ENCODE measurements at places on chromosomes 3 and 15.

GRCh38 chr3:69562020-69562419, 176.1 kb upstream of the FRMD4B start:
- DNase-seq, result no peak

- no peak for DNase-seq
These were observed 992.2 kb downstream of the DIPK2A start for GRCh38 chr3:144963810-144964209.

GRCh38 chr3:72510247-72510646, 338.0 kb downstream of the SHQ1 start:
- DNase-seq, result no peak

GRCh38 chr3:14846226-14846880, 27.6 kb downstream of the FGD5 start:
- no peak for DNase-seq

DNA sequence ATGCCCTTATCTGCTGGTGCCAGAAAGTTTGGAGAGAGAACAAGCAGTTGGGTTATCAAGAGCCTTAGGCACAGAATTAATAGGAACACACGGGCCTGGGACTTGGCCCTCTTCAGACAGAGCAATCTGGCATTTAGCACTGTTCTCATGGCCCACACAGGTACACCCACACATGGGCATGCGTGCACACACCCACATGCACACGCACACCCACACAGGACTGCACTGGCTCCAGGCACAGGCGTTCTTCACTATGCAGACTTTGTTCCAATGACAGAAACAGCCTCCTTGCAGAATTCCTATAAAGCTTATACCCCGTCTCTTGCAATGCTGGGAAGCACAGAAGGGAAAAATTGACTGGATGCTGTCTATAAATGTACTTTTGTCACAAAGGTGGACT, 36.3 kb downstream of the TMEM44 start:
- DNase-seq, result no peak

GRCh38 chr15:67033571-67034044, 31.8 kb upstream of the SMAD3 start:
- DNase-seq, result no peak

GRCh38 chr15:88476635-88477060, 9.1 kb downstream of the MRPS11 start:
- DNase-seq, result no peak

DNA sequence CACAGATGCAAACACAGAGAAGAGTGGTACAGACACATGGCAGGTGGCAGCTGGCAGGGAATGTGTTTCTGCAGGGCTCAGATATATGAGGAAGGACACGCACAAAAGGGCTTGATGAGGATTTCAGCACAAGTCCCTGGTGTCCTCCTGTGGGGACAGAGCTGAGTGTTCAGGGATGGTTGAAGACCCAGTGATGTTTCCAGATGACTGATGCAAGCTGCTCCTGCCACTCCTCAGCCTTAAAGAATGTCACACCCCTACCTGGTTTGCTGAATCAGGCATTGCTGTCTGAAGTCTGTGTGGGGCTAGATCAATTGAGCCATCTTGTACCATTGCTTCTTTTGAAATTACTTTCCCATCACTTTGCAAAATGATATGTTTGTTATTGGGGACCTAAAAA, 40.2 kb downstream of the TNFAIP8L3 start:
- DNase-seq, result no peak

GRCh38 chr15:66789029-66790025, 87.3 kb downstream of the SMAD6 start:
- DNase-seq, result peak; percentile 61

DNA sequence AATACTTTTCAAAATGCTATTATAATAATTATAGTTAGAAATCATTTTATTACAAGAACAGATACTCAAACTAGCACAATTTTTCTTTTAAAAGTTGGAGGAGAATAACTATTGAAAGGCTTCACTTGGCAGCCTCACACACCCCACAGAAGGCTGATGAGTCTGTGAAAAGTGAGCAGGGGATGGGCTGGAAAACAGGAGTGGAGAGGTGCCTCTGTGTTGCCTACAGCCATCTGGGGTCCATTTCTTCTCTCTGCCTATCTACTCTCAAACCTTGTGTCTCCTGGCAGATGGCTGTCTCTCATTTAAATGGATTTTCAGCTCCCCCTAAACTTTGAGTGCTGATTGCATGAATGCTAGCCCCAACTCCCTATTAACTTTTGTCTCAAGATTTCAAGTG, 230.8 kb downstream of the CLSTN2 start:
- no peak for DNase-seq

- peak; percentile 18 for DNase-seq
These were observed 206.9 kb upstream of the BHLHE40 start for GRCh38 chr3:4772171-4772804.

- no peak for DNase-seq
These were observed 724.4 kb upstream of the ARRDC4 start for GRCh38 chr15:97236140-97236539.

- no peak for DNase-seq
These were observed 318.1 kb downstream of the THSD4 start for GRCh38 chr15:71433402-71433801.

DNA sequence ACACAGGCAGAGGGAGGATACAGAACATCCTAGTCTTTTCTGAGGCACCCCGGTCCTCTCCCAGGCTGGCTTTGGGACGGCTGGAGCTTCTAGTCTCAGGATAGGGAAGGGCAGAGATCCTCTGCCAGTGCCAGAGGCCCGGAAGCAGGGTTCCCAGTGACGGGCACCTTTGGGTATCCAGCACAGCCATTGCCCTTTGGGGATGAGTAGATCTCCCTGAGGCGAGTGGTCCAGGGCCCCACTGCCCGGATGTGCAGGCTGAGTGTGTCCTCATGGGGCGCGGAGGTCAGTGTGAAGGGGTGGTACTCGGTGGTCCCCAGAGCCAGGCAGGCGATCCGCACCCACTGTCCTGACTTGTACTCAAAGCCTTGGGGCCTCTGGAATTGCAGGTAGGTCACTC, 18.3 kb downstream of the DUOX2 start:
- DNase-seq, result no peak

GRCh38 chr15:23074684-23075083, 35.3 kb upstream of the TUBGCP5 start:
- DNase-seq, result no peak

DNA sequence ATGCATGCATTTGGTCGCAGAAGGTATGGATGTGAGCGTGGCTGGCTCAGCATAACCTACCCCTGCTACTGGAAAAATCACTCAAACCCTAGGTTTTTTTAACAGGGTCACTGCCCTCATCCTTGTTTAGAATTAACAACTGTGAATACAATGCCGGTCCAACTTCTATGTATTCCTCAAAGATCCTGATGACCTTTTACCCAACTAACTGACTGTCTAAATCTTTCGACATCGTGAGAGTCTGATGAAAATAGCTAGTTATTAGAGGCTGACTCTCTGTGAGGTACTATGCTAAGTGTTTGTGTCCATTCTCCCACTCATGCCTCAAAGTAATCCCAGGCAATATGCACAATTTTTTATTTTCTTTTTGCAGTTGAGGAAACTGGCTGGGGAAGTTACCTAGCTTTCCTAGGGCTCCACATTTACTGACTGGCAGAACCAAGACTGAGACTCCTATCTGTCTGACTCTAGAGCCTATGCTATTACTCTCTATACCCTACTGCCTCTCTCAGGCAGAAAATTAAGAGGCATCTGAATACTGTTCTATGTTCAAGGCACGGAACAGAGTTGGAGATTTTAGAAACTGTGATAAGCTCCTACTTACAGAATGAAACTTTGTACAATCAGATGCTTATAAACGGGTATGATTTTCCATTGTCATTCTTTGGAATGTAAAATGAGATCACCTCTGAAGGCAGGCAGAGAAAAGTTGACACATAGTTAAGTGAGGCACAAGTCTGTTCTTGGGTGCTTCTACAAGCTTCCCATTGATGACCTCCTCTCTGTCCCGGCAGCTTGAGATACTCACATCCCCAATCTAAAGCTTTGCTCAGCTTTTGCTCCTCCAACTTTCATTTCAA, 56.4 kb downstream of the FILIP1L start:
- no peak for DNase-seq

DNA sequence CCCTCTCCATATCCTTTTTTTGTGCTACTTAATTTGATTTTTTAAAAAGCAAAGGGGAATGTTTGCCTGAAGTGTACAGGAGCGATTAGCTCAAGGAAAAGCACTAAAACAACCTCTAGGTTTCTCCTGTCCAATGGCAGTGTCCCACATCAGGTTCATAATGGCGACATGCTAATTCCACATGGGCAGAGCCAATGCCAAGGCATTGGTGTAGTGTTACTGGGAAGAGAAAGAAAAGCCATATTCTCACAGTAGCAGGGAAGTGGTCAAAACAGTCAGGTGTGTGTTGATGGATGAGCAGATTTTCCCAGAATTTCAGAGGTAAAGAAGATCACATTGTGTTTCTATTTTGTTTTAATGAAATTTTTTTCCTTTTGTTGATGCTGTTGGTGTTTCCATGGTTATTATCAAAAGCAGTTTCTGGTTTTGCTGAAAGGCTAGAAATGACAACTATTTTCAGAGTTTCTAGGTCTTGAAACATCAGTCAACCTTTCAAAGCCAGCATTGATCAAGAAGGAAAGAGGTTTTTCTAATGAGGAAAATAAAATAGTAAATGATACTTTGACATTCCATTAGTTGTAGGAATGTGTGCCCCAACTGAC, 65.2 kb downstream of the FNDC3B start:
- no peak for DNase-seq

- no peak for DNase-seq
These were observed 62.6 kb upstream of the PDZRN3 start for GRCh38 chr3:73687106-73688004.

- DNase-seq, result peak; percentile 4
These were observed 32.9 kb downstream of the ZBTB11 start for GRCh38 chr3:101643861-101644613.

GRCh38 chr3:69299344-69299743, 86.5 kb downstream of the FRMD4B start:
- no peak for DNase-seq

DNA sequence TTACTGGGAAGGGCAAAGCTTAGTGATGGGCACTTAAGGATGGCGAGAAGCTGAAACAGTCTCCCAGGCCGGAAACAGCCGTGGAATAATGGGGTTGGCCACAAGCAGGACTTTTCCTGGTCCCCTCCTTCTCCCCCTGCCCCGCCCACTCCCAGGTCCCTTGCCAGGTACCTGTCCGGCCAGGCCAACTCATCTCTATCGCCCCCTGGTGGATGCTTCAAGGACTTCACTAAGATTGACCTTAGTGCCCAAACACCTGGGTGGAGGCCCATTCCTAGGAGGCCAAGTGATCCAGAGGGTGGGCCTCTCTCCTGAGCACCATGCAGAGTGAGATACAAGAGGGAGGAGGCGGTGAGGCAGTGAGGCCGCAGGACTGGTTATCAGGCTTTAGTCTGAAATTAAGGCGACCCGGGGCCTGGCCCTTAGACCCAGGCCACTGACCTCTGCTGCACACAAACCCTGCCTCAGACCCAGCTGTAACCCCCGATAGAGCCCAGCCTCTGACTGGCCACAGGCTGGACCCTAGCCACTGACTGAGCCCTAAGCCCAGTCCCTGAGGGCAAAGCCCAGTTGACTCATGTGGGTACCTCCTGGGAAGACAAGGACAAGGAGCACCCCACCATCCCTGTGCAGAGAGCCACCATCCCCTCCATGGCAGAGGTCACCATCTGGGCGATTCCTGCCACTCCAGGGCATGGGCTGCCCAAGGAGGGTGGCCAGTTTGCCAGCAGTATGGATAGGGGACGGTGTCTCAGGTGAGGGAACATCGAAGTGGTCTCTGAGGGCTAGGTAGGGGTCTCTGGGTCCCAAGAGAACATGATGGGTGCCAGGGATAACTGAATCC, 37.6 kb downstream of the VIPR1 start:
- DNase-seq, result no peak

DNA sequence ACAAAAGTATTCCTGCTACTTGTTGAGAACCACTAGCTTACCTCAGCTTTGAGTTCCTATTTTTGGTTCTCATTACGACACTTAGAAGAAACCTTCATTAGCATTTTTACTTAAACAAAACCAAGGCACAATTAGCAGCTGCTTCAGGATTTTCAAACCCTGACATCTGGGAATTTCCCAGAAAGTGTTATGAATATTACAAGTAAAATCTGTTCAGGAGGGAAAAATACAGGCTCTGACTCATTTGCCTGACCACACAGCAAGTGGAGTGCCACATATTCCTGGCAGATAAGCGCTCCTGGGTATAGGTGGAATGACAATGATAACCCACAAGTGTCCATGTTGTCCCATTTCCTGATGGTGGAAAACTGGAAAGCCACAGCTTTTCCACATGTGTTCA, 10.3 kb upstream of the RFTN1 start:
- DNase-seq, result no peak

- no peak for DNase-seq
These were observed 42.5 kb upstream of the SNRK start for GRCh38 chr3:43243590-43244587.

- no peak for DNase-seq
These were observed 48.6 kb upstream of the SLCO2A1 start for GRCh38 chr3:134078169-134078831.

- DNase-seq, result no peak
These were observed 26.6 kb downstream of the EIF1B start for GRCh38 chr3:40336101-40336500.

DNA sequence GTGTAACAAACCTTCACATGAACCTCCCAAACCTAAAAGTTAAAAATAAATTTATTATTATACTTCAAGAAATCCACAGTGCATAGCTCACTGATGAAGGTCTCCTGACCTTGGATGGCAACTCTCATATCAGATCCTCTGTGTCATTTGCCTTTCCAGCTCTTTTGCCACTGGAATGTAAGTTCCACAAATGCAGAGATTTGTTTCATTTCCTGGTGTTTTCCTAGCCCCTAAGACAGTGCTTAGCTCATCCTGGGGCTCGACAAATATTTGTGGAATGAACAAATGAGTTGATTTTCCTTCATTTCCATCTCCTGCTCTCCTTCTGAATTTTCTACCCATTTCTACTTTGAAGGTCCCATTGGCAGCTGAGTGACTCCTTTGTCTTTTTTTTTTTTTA, 56.0 kb downstream of the FRMD4B start:
- DNase-seq, result no peak

Data from AG09319 (cell line).